ENCODE measurements at places on chromosomes 12 and 14.

DNA sequence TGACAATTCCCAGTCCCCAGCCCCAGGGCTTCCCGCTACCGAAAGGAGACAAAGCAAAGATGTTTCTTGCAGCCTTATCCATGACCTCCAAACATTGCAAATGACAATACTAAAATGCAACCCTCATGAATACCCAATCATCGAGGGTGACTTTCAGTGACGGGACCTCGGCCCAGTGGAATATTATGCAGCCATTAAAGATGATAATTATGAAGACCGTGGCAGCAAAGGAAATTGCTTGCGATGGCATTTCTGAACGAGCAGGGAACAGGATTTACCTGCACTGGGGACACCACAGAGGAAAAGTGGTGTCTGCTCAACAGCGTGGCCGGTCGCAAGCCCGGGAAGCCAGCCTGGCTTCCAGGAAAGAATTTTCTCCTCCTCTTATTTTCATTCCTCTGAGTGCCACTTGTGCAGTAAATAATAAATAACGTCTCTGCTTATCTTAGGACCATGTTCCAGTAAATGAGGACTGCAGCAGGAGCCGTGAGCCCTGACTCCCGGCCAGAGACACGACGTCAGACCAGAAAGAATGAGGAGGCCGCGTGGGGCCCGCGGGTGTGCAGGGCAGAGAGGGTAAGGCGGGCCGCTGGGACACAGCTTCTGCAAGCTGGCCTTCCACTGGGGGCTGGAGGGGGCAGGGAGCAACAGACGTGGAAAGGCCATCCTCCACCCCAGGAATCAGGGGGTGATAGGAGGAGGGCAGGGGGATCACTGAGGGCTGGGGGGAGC, 6.6 kb downstream of the C14orf180 start:
- no peak for ATAC-seq

- ATAC-seq = no peak
These were observed 27.6 kb downstream of the TCTN1 start for GRCh38 chr12:110641521-110641920.

DNA sequence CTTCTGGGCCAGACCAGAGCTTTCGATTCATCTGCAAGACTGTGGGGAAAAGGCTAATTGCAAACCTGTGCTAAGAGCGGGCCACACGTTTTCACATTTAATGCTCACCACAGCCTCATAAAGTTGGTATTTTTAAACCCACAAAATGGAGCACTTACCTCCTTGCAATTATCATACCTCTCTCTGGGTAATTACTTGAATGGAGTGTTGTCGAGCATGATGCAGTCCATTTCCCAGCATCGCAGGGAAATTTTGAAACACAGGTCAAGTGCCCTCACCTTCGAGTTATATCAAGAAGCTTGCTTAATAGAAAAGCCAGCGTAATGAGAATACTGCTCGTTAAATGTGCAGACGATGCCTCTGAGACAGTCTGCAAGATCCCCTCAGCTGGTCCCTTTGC, 8.8 kb upstream of the IFI27L2 start:
- ATAC-seq = no peak

GRCh38 chr14:22748631-22749068, 17.8 kb upstream of the OXA1L start:
- no peak for ATAC-seq

GRCh38 chr14:50038398-50039119, 77.8 kb downstream of the VCPKMT start:
- ATAC-seq = peak; percentile 73
